Mesothelial cell of epicardium (in vitro differentiated cells): ENCODE measurements at places on chromosomes 7 and 10.

- H3K36me3 ChIP-seq = no peaks in the 10 kb centered on the region
- H3K4me1 ChIP-seq = no peaks in the 10 kb centered on the region
- no peaks in the 10 kb centered on the region for H3K27me3 ChIP-seq
- H3K27ac ChIP-seq = no peak overlapping the region
These were observed 60.6 kb downstream of the ARL5B start for GRCh38 chr10:18719811-18720210.

DNA sequence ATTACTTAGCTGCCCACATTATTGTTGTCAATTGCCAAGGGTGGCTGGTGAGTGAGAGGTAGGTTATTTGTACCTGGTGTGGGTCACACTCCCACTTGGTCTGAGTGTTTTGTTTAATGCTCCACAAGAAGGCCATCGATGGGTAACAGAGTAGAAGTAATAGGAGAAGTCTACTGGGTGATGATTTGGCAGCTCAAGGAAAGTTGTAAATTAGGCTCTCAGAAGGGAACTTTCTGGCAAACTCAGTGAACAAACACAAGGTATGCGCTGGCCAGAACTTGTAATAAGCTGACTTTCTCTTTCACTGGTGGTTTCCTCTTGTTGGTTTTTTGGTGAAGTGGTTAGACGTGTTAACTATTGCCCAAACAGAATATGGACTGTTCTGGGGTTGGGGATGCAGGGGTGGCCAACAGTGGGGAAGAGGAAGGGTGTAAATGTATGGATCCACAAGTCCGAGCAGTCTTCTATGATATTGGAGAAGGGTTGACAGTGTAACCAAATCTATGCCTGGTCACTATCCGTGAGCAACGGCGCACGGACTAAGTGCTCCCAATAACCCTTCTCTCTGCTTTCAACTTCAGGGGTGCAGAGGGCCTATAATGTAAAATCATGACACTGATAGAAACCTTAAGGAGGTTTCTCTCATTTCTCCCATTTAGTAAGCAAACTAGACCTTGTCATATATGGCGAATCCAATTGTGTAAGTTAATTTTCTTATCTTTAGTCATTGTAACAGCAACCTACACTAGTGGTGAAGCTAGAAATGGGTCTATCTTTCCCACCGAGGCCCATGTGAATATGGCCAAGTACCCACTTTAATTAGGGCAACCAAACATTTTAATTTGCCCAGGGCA, 212.8 kb downstream of the PTEN start:
- H3K27ac ChIP-seq = no peak overlapping the region
- no peak overlapping the region for H3K4me3 ChIP-seq
- DNase-seq = no peak
- H3K27me3 ChIP-seq = no peaks in the 10 kb centered on the region
- no peaks in the 10 kb centered on the region for H3K36me3 ChIP-seq

DNA sequence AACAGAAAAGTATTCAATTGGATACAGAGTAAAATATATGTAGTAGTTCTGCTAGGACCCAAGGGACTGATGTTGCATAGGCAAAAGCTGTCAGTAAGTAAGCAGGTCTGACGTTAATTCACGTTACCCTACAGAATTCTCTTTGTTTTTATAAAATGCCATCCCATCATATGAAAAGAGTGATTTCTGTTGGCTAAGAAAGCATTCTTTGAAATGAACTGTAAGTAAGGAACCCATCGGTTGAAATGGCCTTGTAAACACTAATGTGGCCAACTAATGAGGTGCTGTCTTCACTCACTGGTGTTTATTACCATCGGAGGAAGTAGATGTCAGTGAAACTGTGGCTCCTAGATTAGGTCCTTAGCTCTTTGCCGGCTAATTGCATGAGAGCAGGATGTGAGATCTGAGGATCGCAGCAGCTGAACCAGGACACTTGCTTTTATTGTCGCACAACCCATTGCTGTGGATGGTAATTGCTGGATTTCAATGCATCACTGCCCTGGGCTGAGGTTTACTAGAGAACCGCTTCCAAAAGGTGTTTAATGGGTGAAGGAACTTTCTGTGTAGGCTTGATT, 49.5 kb downstream of the UBE3C start:
- no peak for DNase-seq
- H3K36me3 ChIP-seq = peaks cover 51% of the 10 kb centered on the region
- no peaks in the 10 kb centered on the region for H3K4me1 ChIP-seq

DNA sequence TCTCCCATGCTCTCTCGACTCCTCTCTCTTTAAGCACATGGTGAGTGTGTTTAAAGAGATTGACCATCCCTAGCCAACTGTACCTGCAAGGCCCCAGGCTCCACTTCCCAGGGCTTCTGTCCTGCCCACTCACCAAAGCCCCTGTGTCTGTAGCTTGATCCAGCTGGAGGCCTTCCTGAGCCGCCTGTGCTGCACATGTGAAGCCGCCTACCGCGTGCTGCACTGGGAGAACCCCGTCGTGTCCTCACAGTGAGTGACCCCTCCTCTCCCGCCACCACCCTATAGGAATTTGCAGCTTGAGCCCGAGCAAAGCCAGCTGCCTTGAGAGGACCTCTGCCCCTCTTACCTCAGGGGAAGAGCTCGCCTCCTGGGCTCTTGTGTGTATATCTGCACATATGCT, 11.2 kb downstream of the ZFYVE27 start:
- H3K27me3 ChIP-seq = no peaks in the 10 kb centered on the region
- peaks cover 31% of the 10 kb centered on the region for H3K36me3 ChIP-seq
- DNase-seq = no peak
- H3K27ac ChIP-seq = no peak overlapping the region

- H3K4me3 ChIP-seq = no peak overlapping the region
- H3K4me1 ChIP-seq = peaks cover 76% of the 10 kb centered on the region
- no peaks in the 10 kb centered on the region for H3K36me3 ChIP-seq
- no peaks in the 10 kb centered on the region for H3K27me3 ChIP-seq
- peak overlapping the region; percentile 89 for H3K27ac ChIP-seq
These were observed 38.5 kb downstream of the UNC5B start for GRCh38 chr10:71250842-71251241.

GRCh38 chr10:37015498-37015897, 109.9 kb upstream of the ANKRD30A start:
- no peaks in the 10 kb centered on the region for H3K4me1 ChIP-seq
- no peaks in the 10 kb centered on the region for H3K27me3 ChIP-seq
- no peak for DNase-seq
- H3K36me3 ChIP-seq = no peaks in the 10 kb centered on the region
- no peak overlapping the region for H3K4me3 ChIP-seq
- no peak overlapping the region for H3K27ac ChIP-seq

- peaks cover 22% of the 10 kb centered on the region for H3K4me1 ChIP-seq
- H3K27ac ChIP-seq = peak overlapping the region; percentile 90
- peaks cover 4% of the 10 kb centered on the region for H3K27me3 ChIP-seq
- no peaks in the 10 kb centered on the region for H3K36me3 ChIP-seq
- DNase-seq = no peak
These were observed 52.2 kb upstream of the SEC61G start for GRCh38 chr7:54811041-54811845.

DNA sequence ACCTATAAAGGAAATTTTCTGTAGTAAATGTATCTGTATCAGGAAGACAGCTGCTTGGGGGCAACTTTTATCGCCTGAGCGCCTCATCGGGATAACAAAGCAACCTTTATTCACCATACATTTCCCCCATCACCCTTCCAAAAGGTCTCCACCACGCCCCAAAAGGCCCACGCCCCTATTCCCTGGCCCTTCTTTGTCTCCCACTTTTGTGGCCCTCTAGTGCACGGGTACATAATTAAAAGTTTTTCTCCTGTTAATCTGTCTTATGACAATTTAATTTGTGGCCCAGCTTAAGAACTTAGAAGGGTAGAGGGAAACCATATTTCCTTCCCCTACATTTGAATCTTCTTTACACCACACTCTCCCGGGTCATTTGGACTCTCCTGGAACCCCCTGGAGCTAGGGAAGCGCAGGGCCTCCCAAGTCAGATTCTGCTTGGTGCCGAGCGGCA, 625 bp downstream of the RP9 start:
- H3K4me3 ChIP-seq = peak overlapping the region; percentile 86
- H3K4me1 ChIP-seq = peaks cover 21% of the 10 kb centered on the region
- H3K27ac ChIP-seq = peak overlapping the region; percentile 84
- no peak for DNase-seq
- H3K27me3 ChIP-seq = peaks cover 12% of the 10 kb centered on the region

- no peak overlapping the region for H3K4me3 ChIP-seq
- H3K27me3 ChIP-seq = no peaks in the 10 kb centered on the region
- no peaks in the 10 kb centered on the region for H3K36me3 ChIP-seq
- no peak for DNase-seq
- H3K4me1 ChIP-seq = no peaks in the 10 kb centered on the region
These were observed 21.8 kb downstream of the MRPL32 start for GRCh38 chr7:42953994-42954393.

GRCh38 chr7:149423449-149424110, 37.3 kb downstream of the ZNF777 start:
- DNase-seq = no peak
- H3K27ac ChIP-seq = no peak overlapping the region
- H3K4me3 ChIP-seq = peak overlapping the region; percentile 10
- no peaks in the 10 kb centered on the region for H3K4me1 ChIP-seq
- H3K36me3 ChIP-seq = no peaks in the 10 kb centered on the region

DNA sequence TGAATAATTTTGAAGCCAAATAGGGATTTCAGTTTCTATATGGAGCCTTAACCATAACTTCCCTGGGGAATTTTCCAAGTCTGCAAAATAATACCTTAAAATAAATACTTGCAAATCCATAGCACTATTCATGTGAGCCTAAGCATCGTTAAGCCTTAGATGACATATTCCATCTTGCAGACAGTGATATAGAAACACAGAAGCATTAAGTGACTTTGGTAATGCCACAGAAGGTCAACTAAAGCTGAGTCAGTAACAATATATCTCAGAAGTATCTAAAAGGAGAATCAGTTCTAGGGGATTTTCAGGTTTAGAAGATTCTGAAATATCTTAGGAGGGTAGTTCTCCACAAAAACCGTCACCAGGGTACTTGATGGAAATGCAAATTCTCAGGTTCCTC, 163.4 kb upstream of the COL1A2 start:
- no peaks in the 10 kb centered on the region for H3K4me1 ChIP-seq
- no peak overlapping the region for H3K27ac ChIP-seq
- no peak overlapping the region for H3K4me3 ChIP-seq
- DNase-seq = no peak

- H3K27me3 ChIP-seq = no peaks in the 10 kb centered on the region
- H3K4me1 ChIP-seq = peaks cover 9% of the 10 kb centered on the region
- H3K36me3 ChIP-seq = no peaks in the 10 kb centered on the region
- no peak for DNase-seq
- H3K4me3 ChIP-seq = no peak overlapping the region
These were observed 6.5 kb upstream of the IFT22 start for GRCh38 chr7:101328159-101328558.

GRCh38 chr10:65346466-65346865, 1579.4 kb upstream of the LRRTM3 start:
- no peaks in the 10 kb centered on the region for H3K36me3 ChIP-seq
- no peak overlapping the region for H3K4me3 ChIP-seq
- peaks cover 2% of the 10 kb centered on the region for H3K4me1 ChIP-seq
- DNase-seq = no peak

DNA sequence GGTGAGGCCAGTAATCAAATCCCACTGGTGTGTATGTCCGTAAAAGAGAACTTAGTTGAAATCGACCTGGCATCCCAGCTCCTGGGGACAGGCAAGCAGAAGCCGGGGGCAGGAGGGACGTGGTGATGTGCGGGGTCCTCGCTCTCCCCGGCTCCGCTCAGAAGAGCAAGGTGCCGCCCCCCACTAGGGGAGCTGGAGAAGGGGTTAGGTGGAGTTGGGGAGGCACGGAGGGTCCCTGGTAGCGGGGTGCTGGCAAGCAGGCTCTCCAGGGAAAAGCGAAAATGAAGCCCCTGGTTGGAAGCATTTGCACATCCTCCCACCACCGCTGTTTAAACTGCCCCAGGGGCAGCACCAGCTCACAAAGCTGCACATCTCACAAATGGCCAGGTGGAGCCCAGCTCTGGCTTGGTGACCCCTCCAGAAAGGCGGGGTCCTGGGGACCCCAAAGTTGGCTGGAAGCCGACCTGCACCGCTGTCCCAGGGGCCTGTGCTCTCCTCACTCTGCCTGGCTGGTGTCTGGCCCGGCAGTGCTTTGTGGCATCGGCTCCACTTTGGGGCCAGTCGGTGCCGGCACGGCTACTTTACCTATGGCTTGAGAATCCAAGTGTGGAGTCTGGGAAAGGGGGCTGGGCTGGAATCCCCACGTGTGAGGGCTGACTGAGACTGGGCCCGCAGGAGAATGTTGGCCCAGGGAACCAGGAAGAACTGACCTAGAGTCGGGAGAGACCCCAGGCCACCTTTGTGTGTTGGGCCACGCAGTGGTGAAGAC, 2.9 kb upstream of the CFAP46 start:
- no peak for DNase-seq
- no peaks in the 10 kb centered on the region for H3K36me3 ChIP-seq
- H3K27ac ChIP-seq = no peak overlapping the region
- peaks cover 15% of the 10 kb centered on the region for H3K4me1 ChIP-seq
- H3K27me3 ChIP-seq = peaks cover 23% of the 10 kb centered on the region

GRCh38 chr7:35246819-35247218, 7.1 kb downstream of the TBX20 start:
- DNase-seq = no peak
- H3K27ac ChIP-seq = peak overlapping the region; percentile 17
- peaks cover 91% of the 10 kb centered on the region for H3K27me3 ChIP-seq
- H3K36me3 ChIP-seq = no peaks in the 10 kb centered on the region
- no peak overlapping the region for H3K4me3 ChIP-seq

DNA sequence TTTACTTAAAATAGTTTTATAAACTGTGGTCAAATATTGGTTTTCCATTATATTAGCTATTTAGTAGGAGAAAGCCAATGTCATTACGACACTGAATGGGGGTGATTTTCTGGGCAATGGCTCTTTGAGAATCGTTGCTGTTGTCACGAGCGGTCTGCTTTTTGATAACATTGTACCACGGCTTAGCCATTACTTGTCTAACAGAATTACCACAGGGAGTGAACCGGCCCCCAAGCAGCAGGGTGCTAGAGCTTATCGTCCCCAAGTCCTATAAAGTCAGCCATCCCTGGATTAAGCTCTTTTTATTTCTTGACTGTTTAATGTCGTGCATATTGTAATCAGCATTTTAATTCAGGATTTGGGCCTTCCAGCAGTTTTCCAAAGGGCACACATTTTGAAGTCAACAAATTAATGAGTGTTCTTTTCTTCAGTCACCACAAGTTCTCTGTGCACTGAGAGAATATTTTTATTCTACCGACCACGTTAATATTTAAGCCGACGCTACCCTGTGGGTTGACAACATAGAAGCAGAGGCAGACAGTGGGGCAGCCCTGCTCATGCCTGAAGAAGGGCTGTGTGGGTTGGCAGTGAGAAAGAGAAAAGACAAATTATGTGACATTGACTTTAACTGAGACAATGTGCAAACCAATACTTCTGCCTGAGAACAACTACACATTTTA, 125.8 kb downstream of the ICA1 start:
- no peaks in the 10 kb centered on the region for H3K4me1 ChIP-seq
- H3K27me3 ChIP-seq = no peaks in the 10 kb centered on the region
- no peak overlapping the region for H3K27ac ChIP-seq
- H3K4me3 ChIP-seq = no peak overlapping the region
- no peak for DNase-seq

- H3K27ac ChIP-seq = no peak overlapping the region
- H3K4me3 ChIP-seq = no peak overlapping the region
- peaks cover 65% of the 10 kb centered on the region for H3K27me3 ChIP-seq
- no peaks in the 10 kb centered on the region for H3K36me3 ChIP-seq
These were observed 8.5 kb upstream of the KNDC1 start for GRCh38 chr10:133151543-133151972.
